Anterior cingulate cortex (tissue), 58 donors: ENCODE measurements at places on chromosomes 3 and 15.

DNA sequence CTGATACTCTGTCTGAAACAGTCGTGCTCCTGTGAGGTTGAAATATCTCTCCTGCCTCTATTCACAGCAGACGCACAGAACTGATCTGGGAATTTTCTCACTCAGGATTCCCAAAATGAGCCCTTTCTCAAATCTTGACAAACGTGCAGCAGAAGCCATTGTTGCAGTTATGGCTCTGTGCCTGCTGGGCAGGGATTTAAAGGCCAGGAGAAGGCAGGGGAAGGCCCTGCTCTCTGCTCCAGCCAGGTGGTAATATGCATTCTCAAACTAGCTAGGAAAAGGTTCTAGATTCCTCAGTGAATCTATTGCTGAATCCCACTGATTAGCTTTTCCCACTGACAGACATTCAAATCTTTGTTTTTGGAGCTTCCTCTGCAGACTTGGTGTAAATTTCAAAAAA is 2.2 kb downstream of the MINAR1 start:
- DNase-seq, result no peak

- no peak for DNase-seq
These were observed 70.8 kb downstream of the ADAMTS9 start for GRCh38 chr3:64616953-64617352.

- DNase-seq, result no peak
These were observed 36.2 kb downstream of the MASP1 start for GRCh38 chr3:187255314-187255713.

GRCh38 chr3:161310649-161311423 is 60.5 kb downstream of the SPTSSB start:
- no peak for DNase-seq

GRCh38 chr3:9179826-9180763 is 69.4 kb downstream of the SRGAP3 start:
- no peak for DNase-seq

- no peak for DNase-seq
These were observed 267.8 kb downstream of the ADAMTS17 start for GRCh38 chr15:100073982-100074381.

DNA sequence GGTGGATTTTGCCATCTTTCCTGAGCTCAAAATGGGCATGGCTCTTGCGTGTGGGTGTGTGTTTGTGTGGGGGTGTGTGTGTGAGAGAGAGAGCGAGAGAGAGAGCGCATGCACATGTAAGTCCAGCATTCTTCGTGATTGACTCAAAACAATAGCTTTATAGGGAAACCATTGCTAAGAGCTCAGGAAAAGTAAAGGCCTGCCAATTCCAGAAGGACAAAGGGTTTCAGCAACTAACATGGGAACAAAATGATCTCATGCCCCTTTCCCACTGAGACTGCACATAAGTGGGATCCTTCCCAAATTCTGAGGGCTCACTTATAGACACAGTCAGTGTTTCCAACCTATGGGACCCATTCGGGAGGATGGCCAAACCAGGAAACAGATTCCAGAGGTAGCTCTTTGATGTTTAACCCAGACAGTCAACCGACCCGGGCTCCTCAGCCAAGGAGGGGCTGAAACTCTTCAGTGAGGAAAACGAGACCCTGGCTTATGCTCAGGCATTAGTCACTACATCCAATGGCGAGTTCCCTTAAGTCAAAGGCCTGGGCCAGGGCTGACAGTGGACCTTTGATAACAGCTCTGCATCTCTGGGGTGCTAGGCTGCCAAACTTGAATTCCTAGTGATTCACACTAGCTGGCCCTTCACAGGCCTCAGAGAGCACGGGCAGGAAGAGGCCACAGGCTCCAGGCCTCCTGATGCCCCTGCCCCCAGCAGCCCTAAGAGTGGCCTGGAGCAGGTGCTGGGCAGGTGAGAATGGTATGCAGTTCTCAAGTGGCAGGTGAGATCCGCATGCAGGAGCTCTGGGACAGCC is 305.0 kb upstream of the C2CD4B start:
- DNase-seq, result peak; percentile 53

- no peak for DNase-seq
These were observed 179.3 kb upstream of the LRTM1 start for GRCh38 chr3:55107187-55107586.

DNA sequence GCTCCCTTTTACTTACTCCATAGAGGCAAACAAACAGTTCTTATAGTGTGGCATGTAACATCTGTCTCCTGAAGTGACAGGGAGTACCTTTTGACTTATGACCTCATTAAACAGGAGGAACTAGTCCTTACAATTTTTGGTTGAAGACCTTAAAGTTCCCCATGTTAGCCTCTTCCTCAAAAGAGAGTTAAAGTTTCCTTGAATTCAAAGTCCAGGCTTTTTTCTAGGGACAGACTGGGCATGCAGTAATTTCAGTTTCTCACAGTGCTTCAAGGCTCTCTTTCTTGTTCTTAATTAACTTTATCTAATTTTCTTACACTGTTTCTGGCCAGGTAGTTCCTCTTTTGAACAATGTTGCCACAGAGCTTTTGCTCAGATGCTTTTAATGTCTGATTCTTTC is 12.1 kb downstream of the GOLM2 start:
- DNase-seq, result no peak

GRCh38 chr3:33901862-33902563 is 103.6 kb downstream of the PDCD6IP start:
- DNase-seq, result no peak

DNA sequence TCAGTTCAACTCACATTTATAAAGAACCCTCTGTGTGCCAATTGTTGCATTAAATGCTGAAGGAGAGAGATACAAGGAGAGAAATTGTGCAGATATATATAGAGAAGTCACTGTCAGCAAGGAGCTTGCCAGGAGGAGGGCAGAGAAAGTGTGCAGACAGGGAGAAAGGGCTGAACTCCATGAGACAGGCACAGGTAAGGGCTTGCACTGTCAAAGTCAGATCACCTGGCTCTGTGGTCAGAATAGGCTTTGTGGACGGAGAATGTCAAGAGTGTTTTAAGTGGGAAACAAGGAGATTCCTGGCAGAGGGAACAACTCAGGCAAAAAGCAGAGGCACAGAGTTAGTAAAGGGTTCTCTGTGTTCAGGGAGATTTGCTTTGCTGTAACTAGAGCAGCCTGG is 303.0 kb upstream of the TPRG1 start:
- DNase-seq, result no peak

- no peak for DNase-seq
These were observed 25.1 kb upstream of the SH3GL3 start for GRCh38 chr15:83422081-83422480.

GRCh38 chr3:127846576-127846975 is 24.3 kb upstream of the MGLL start:
- DNase-seq, result no peak

GRCh38 chr3:125079675-125080045 is 23.9 kb upstream of the HEG1 start:
- no peak for DNase-seq

- DNase-seq, result no peak
These were observed 124.2 kb downstream of the TMCO5A start for GRCh38 chr15:38058596-38059075.

GRCh38 chr3:110973263-110973895 is 98.2 kb upstream of the NECTIN3 start:
- DNase-seq, result no peak

DNA sequence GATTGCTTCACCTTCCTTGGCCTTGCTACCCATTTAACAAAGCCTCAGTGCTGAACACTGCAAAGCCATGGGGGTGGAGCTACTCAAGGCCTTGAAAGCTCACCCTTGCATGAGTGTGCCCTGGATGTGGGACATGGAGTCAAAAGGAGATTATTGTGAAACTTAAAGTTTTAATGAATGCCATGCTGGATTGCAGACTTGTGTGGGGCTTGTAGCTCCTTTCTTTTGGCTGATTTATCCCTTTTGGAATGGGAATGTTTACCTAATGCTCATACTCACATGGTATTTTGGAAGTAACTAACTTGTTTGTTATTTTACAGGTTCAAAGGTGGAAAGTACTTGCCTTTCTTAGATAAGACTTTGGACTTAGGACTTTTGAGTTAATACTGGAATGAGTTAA is 538.5 kb upstream of the NECTIN3 start:
- no peak for DNase-seq

DNA sequence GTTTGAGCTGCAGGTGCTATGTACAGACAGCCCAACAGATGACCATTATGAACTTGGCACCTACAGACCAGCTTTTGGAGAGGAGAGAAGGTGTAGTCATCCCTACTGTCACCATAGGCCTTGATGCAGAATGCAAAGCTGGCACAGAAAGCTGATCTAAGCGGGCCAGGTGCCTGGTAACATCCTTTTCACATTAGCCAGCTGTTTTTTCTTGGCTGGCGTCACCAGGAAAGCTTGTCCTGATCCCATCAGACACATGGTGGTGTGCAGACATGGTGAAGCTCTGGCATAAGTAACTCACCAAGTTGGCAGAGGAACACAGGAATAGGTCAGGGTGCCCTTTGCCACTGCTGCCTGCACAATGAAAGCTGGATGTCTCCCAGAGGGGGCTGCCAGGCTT is 97.2 kb upstream of the MB21D2 start:
- no peak for DNase-seq

DNA sequence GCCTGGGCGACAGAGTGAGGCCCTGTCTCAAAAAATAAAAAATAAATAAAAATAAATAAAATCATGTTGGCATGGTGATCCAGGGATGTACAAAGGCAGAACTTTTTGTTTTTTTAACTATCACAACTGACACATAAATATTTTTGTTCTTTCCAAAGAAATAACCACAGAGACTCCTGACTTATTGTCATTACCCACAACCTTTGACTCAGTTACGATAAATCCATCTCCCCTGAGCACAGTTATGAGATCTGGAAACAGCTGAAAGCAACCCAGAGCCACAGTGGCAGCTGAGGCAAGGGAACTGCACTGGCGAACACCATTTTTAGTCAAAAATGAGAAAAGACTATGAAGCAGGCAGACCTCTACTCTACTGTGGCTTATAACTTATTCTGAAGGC is 24.0 kb downstream of the OSBPL10 start:
- no peak for DNase-seq

- no peak for DNase-seq
These were observed 57.2 kb downstream of the CBLB start for GRCh38 chr3:105811518-105812193.

DNA sequence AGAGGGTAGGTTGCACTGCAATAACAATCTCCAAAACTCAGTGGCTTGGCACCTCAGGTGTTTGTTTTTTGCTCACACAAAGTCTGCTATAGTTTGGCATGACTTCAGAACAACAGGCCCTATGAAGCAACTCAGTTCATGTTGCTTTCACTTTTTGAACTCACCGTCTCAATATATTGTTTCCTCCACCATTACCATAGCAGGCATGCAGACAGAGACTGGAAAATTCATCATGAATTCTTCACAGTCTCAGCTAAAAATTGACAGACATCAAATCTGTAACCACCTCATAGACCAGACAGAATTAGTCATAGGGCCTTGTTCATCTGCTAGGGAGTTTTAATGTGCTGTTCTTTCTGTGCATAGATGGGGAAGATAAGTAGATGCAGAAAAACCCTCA is 161.4 kb upstream of the POU1F1 start:
- DNase-seq, result no peak

GRCh38 chr15:79160211-79160610 is 69.6 kb upstream of the RASGRF1 start:
- no peak for DNase-seq

GRCh38 chr15:23629234-23629805 is 18.3 kb downstream of the MAGEL2 start:
- no peak for DNase-seq

DNA sequence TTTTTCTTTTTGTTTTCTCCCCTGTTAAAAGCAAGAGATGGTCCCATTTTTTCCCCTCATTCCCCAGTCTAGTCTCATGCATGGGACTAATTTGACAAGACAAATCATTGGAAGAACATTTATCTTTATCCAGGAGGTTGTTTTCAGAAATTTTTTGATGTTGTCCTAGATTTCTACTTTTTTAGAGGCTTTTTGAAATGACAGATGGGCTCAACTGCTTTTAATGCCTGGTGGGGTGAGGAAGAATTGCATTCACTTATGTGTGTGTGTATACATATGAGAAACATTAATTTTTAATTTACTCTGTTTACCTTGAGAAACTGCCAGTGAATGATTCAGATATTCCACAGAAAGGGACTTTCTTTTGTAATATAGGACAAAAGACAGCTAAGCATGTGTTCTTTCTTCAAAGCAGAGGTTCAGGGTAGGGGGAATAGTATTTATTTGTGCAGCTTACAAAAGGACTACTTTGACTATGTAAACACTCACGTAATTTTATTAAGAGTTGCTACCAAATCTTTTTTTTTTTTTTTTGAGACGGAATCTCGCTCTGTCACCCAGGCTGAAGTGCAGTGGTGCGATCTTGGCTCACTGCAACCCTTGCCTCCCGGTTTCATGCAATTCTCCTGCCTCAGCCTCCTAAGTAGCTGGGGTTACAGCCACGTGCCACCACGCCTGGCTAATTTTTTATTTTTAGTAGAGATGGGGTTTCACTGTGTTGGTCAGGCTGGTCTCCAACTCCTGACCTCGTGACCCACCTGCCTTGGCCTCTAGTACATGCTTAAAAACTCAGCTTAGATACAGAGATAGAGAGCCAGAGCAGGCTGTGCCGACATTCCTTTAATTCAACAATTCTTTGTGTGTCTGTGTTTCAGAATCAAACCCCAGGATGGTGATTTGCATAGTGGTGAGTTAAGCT is 130.1 kb upstream of the RARB start:
- DNase-seq, result no peak

DNA sequence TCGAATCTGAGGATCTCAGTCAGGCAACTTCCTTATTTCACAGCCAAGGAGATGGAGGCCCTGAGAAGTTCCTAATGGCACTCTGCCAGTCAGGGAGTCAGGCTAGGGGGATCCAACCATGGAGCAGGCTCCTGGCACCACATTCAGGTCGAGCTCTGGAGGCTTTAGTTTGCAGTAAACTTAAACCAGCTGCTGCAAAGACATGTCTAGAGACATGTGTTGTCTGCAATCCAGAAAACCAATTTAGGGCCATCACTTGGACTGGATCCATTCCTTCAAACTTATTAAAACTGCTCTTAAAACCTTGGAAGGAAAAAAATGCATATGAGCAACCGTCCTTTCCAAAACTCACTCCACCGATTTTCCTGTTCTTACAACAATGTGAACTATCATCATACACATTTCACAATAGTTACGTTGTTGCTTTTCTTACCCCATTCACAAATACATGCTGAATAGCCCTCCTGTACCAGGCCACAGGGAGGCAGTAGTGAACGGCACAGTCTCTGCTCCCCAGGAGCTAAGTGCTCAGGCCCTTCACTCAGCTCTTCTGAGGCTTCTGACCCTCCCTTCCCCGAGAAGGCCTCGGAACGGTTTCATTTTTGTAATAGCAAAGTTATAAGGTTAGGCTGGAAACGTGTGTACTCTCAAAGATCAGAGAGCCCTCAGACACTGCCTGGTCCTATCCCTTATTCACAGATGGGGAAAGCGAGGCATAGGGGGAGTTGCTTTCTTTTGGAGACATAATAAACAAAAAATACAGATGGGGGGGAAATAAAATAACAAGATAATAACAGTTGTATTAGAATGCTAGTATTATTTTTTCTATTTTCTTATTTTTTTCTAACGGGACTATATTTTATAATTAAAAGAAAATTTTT is 20.1 kb downstream of the RFT1 start:
- no peak for DNase-seq

- no peak for DNase-seq
These were observed 72.4 kb downstream of the CHDH start for GRCh38 chr3:53773611-53774368.
